Fibroblast of mammary gland (primary cell): ENCODE measurements at places on chromosomes 7 and 10.

- no peak for DNase-seq
These were observed 406 bp downstream of the PRLHR start for GRCh38 chr10:118595064-118595420.

GRCh38 chr10:128895473-128895872 lies 571.6 kb upstream of the MGMT start:
- no peak for DNase-seq

- no peak for DNase-seq
These were observed 40.7 kb upstream of the BET1 start for GRCh38 chr7:94044806-94045205.

DNA sequence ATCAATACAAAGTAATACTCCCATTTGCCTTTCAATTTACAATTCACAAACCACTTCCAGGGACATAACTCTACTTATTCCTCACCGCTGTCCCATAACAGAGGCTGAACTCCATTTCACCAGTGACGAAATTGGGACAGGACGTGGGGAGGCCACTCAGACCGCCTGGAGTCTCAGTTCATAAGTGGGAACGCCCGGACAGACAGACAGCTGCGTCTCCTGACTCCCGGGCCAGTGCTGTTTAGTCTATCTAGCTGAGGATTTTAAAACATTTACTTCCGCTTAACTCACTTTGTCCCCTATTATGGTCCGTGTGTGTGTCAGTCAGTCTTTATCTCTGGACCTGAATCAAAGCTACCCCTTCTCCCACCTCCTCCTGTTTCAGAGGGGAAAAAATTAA lies 67.4 kb upstream of the ZNF438 start:
- DNase-seq = no peak

- no peak for DNase-seq
These were observed 31.4 kb upstream of the KMT2C start for GRCh38 chr7:152467225-152467624.

DNA sequence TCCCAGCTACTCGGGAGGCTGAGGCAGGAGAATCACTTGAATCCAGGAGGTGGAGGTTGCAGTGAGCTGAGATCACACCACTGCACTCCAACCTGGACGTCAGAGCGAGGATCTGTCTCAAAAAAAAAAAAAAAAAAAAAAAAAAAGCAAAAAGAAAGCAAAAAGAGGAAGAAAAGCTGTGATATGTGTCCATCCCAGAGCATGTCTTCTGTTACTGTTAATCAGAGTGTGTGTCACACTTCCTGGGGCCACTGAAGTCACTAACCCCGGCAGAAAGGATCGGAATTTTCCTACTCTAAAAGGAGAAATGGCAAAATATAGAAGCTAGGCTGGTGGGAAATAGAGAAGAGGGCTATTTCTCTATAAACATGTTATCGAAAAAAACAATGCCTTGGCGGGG lies 11.9 kb downstream of the PIK3AP1 start:
- no peak for DNase-seq

DNA sequence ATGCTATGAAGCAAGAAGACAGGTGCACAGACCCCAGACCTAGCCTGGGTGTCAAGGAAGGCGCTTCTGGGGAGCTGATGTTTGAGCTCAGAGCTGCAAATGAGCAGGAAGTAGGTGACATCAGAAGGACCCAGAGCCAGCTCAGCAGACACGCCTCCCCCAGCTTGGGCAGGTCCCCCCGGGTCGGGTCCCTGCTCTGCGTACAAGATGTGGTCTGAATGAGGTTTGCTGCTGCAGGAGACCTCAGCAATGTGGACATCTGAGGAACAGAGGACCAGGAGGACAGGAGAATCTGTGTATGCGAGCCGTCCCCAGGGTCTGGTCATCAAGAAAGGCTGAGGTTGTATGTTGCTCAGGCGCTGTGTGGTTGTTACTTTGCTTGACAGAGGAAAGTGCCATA lies 51.8 kb downstream of the TACC2 start:
- DNase-seq = no peak

DNA sequence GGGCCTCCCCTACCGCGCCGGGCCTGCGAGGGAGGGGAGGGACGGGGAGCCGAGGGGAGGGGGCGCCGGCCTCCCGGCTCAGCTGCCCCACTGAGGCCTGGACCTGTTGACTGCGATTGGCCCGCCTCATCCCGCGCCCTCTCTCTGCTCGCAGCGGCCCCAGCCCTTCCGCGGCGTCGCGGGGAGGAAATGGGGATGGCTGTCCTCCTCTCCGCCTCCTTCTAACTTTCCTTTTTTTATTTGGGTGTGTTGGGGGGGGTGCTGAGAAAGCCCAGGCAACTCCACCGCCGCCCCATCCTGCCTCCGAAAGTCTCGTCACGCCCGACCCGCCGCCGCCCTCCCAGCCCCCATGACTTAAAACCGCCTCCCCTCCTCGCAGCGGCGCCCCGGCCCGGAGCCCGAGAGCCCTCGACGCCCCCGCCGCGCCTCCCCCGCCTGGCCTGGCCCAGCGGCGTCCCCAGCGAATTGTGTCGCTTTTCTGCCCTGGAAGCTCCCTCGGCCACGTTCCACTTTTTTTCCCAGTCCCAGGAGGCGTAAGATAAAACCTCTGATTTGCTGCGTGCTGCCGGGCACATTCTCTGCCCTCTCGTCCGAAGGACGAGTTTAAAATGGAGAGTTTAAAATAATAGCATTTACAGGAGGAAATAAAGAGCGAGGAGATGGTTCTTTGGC lies 842 bp upstream of the SKIDA1 start:
- peak; percentile 80 for DNase-seq

DNA sequence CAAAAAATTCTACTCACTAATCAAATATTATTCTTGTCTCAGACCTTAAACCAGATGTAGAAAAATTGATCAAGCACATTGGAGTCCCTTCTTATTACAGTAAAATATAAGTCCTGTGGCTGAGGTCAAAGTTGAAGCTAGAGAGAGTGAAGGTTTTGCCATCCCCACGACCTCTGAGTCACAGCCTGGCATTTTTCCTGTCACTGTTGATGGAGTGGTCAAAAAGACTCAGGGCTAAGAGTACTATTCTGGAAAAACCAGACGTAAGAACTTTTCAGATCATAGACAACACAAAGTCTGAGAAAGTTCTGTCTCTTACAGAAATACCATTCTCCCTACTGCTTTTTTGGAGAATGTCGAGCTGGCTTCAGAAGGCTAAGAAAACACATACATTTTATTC lies 323.7 kb upstream of the ANKRD30A start:
- DNase-seq = peak; percentile 10

- DNase-seq = no peak
These were observed 73.1 kb downstream of the EMX2 start for GRCh38 chr10:117615649-117616048.

DNA sequence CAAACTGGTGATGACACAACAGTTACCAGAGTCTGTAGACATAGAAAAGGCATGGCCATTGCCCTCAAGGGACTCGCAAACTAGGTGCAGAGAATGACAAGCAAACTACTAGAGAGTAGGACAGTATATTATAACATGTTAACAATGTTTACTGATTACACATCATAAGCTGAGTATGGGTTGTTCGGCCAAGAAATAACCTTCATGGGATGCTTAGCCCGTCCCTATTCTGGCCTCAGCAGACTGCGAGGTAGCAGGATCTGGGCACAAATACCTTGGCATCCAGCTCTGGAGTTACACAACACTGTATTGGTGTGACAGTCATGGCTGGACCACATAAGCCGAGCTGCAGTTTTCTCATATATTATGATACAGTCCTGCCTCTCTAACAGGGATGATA lies 51.4 kb downstream of the ABCB4 start:
- no peak for DNase-seq
